ENCODE measurements at places on chromosomes 6 and 20.

- no peak for DNase-seq
These were observed 233.0 kb downstream of the GMPR start for GRCh38 chr6:16471222-16471909.

- no peak for DNase-seq
These were observed 142.1 kb upstream of the PHACTR3 start for GRCh38 chr20:59462249-59462648.

DNA sequence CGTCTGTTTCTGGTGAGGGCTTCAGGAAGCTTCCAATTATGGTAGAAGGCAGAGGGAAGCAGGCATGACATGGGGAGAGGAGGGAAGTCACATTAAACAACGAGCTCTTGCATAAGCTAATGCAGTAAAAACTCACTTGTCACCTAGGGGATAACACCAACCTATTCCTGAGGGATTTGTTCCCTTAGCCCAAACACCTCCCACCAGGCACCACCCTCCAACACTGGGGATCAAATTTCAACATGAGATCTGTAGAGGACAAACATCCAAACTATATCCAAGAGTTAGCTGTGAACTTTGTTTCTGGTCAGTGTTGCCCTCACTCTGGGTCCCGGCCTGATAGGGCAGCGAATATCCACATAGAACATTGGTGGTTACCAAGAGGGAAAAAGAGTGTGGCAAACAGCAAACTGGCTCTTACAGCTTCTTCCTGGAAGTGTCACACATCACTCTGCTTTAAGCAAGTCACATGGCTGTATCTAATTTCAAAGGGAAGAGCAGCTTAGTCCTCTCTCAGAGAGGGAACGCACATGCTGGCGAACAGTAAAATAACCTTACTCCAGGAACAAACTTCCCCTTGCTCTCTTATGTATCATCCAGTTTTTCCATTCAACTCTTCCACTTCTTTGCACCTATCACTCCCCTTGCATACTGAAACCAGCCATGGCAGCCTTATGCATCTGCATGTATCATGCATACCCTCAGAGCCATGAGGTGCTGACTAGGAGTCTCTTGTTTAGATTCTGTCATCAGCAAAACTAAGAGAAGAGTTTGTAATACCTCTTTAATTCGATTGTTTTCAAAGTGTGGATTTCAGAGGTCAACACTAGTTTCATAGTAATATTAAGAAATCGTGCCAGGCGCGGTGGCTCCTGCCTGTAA lies 4.8 kb upstream of the MOCS1 start:
- DNase-seq: no peak

DNA sequence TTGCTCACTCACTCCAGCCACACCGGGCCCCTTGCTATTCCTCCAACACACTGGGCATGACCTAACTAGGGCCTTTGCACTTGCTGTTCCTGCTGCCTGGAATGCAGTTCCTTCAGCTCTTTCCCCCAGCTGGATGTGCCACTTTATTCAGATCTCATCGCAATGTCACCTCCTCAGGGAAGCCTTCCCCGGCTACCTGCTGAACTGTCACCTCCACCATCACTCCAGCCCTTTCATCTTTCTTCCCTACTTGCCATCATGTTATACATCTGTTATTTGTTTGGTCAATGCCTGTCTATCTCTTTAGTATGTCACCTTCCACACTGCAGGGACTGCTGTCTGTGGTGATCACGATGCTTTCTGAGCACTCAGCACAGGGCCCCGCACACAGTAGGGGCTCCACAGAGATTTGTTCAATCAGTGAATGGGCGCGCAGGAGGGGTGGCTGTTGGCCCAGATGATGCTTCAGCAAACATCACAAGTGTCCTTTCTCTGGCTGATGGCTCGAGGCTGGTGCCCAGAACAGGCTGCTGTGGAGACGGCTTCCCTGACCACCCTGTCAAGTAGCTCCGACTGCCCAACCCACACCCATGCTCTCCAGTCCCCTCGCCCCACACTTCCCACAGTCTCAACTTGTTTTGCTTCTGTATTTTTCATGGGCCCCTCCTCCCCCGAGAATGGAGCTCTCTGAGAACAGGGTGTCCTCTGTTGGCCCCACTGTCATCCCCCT lies 31.8 kb downstream of the CEBPB start:
- no peak for DNase-seq

DNA sequence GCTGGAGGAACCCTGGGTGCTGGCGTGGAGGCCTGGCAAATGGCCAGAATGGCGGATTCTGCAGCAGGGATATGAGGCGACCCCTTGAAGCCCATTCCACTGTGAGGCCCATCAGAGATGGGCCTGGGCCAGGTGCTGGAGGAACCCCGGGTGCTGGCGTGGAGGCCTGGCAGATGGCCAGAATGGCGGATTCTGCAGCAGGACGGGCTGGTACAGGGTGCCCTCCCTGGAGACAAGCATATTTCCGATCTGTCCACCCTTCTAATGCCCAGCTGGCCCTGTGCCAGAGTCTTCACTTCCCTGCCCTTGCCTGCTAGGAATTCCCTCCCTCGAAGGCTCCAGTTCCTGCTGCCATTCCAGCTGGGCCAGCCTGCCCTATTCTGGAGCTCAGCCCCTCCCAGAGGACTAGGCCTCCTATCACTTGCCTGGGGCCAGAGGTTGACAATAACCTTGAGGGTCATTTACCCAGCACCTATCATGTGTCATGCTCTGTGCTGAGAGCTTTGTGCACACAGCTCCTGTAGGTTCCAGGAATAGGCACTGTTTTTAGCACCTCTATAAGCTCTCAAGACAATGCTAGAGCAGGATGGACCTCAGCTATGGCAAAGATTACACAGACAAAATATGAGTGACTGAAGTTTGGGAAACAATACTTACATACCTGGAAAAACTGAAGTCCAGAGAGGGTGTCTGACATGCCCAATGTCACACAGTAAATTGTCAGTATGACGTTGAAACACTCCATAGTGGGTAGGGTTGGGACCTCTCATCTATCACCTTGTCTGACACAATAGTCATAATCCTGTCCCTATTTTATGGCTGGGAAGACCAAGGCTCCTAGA lies 21.4 kb downstream of the SUN5 start:
- DNase-seq: no peak

- no peak for DNase-seq
These were observed 404 bp downstream of the SLC22A23 start for GRCh38 chr6:3456395-3456897.

- peak; percentile 80 for DNase-seq
These were observed 18.5 kb upstream of the C6orf141 start for GRCh38 chr6:49531774-49532569.

DNA sequence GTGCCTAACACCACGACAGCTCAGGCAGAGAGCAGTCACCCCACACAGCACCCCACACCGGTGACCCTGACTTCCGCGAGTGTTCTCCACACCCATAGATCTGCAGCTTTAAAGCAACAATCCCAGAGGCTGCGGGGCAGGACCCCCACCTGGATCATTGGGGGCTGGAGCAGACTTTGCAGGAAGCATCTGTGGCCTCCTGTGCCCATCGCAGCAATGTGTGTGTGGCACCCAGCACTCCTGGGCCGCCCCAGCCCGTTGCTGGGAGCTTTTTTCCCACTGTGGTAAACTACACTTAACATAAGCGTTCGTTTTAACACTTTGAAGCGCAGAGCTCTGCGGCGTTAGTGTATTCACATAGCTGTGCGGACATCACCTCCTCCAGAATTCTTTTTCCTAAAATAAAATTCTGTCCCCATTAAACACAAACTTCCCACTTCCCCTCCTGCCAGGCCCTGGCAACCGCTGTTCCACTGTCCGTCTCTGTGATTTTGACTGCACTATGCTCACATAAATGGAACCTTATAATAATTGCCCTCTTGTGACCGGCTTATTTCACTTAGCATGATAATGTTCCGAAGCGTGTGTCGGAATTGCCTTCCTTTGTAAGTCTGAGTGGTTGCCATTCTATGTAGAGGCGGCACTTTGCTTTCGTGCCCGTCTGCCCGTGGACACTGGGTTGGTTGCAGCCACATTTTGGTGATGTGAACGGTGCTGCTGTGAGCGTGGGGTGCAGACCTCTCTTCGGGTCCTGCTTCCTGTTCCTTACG lies 382.5 kb downstream of the CDH4 start:
- DNase-seq: no peak

DNA sequence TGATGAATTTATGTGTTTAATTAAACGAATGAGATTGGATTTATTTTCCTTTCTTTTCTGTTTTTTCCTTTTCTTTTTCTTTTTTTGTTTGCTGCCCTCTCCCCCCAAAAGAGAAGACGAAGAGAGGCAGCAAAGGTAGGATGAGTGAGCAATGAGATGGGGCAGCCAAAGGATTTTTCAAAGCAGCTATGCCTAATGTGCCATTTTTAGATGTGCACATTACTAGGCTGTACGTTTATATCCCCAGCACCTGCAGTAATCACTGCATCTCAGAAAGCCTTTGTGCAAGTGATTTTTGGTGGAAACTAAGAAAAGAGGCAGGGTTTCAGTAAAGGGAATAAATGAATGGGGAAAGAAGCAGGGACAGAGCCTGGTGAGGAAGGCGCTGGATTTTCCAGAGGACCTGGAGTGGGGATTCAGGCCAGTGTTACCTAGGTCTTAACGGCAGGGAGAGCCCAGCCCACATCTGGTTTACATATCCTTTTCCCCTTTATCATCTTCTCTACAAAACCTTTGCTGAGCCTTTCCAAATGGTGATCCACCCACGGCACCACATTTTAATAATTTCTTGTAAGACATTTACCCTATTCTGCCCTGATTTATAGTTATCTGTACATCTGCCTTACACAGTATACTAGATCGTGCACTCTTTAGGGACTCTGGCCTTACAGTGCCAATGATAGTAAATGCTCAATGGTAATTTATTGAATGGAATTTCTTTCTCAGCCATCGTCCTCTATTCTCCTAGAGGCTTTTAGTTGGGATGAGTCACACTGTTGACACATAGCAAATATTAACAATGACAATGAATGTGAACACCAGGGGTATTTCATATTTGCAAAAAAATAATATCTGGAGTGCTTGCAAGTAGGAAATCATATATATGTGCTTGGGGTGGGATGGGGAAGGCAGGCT lies 38.3 kb upstream of the ATXN1 start:
- DNase-seq: peak; percentile 15

- DNase-seq: no peak
These were observed 29.2 kb upstream of the MMS22L start for GRCh38 chr6:97312241-97312640.

DNA sequence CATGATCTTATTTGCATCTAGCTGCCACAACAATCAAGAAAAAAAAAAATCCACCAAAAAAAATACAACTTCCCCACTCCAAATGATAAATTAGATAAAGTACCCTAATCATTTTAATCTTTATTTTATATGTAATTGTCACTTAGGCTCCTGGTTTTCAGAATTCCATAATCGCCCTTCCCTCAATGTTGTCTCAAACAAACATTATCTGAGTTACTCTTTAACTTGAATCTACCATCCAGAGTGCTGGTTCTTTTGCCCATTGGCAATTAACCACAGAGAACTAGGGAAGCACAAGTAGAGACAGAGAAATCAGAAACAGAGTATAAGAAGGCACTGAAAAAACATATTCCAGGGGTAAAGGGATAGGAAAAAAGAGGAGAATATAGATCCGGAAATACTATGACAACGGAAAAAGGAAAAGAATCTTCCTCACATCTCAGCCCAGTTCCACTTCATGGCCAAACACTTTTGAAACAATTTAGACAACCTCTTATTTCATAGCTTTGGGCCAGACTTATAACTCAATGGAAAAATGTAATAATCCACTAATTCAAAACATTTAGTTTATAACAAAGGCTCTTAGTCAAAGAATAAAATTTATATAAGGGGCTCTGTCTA lies 861 bp upstream of the NHSL1 start:
- DNase-seq: no peak

GRCh38 chr20:58374906-58375758 lies 13.9 kb upstream of the VAPB start:
- no peak for DNase-seq

- DNase-seq: no peak
These were observed 247.5 kb upstream of the GMDS start for GRCh38 chr6:2492686-2493523.

DNA sequence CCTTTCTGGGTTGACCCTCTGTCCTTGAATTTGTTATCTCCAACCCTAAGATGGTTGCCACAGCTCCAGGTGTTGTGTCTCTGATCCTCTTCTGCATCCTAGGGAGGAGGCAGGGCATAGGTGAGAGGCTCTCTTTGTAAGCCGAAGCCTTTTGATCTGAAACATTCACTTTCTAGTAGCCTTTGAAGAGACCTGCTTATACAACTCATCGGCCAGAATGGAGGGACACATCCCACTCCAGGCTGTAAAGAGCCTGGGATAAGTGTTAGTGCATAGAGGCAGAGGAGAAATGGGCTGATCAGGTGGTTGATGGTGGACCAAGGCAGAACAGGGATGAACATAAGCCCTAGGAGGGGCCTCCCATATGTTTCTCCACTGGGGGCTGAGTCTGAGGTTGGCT lies 137.1 kb upstream of the KCNG1 start:
- no peak for DNase-seq

DNA sequence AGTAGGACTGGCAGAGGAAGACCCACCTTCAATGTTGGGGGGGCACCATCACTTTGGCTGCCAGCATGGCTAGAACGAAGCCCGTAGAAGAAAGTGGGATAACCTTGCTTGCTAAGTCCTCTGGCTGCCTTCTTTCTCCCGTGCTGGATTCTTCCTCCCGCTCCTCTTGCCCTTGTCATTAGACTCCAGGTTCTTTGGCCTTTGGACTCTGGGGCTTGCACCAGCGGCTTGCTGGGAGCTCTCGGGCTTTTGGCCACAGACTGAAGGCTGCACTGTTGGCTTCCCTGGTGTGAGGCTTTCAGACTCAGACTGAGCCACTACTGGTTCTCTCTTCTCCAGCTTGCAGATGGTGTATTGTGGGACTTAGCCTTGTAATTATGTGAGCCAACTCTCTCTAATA lies 28.2 kb downstream of the GSTA2 start:
- no peak for DNase-seq

DNA sequence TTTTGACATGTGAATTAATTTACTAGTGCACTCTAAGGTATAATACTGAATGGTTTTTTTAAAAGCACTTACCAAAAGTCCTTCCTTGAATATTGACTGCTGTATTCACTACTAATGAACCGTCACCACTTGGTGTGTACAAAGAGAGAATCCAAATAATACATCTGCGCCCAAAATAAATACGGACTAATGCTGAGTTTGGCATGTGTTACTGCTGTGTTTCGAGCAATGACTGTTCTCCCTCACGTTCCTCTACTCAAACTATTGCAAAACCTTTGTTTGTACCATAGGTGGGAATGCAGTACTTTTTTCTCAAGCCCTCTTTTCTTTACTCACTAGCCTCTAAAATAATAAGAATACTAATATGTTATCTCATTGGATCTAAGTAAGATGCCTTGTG lies 305.5 kb downstream of the QKI start:
- DNase-seq: no peak

DNA sequence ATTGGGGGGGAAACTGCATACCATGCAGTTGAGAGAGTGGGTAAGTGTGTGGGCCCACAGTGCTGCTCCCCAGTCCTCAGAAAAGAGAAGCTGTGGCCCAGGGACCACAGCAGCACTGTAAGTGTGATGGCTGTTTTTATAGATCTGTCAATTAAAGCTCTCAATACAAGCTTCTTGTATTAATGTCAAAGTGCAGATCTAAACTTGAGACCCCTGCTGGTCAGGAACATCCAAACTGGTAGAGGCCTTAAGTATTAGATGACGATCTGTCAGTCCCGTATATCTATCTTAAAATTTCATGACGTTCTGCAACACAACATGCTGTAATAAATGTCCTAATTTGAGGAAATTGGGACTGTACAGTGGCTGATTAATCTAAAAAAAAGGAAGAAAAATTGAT lies 74.8 kb downstream of the TULP4 start:
- no peak for DNase-seq
